ENCODE measurements at places on chromosomes 6 and 20.
A peak's percentile ranks its signal among the peaks of the same experiment; 100 is the strongest.

DNA sequence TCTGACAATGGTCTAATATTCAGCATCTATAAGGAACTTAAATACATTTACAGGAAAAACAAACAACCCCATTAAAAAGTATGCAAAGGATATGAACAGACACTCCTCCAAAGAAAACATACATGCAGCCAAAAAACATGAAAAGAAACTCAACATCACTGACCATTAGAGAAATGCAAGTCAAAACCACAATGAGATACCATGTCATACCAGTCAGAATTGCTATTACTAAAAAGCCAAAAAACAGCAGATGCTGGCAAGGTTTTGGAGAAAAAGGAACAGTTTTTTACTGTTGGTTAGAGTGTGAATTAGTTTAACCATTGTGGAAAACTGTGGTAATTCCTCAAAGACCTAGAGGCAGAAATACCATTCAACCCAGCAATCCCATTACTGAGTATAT lies 339.0 kb upstream of the ADGRB3 start:
- DNase-seq: no peak

GRCh38 chr20:9506964-9507369 lies 7.4 kb upstream of the LAMP5 start:
- DNase-seq: no peak

DNA sequence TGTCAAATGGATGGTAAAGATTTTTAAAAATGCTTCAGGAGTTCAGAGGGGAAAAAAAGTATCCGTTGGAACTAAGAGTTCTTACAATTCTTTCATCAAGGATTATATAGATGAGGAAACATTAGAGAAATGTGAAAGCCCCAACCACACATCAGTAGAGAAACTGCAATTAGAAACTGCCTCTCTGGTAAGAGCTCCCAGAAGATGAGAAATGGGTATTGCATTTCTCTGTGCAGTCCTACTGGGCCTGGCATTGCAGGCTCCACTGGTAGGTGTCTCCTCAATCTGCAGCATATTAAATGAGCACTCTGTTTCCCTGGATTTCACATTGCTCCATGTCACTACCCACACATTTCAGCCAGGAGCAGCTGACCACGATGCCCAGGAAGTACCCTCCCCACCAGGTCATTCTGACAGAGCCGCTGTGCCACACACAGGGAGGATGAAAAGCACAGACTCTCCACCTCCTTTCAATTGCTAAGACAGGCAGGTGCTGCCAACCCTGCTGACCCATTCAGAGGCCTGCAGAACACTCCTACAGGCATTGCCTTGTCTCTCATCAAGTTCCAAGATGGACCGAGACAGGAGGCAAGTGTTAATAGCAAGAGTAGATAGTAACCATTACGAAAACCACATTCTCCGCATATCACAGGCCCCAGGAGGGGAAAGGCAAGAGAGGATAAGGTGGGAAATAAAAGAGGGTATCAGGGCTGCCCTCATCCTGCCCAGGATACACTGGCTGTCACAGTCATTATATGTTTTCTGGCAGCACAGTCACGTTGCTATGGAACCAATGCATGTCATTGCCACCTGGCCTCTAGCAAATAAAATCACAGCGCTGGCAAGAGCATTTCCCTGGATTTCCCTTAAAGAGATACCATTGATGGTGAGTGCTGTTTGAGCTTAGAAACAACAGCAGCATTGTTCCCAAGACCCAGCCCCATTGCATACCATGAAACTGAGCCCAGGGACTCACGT lies 241.7 kb downstream of the ATXN1 start:
- DNase-seq: no peak

- DNase-seq: no peak
Measured at GRCh38 chr20:56788041-56788670, 159.1 kb downstream of the TFAP2C start.

DNA sequence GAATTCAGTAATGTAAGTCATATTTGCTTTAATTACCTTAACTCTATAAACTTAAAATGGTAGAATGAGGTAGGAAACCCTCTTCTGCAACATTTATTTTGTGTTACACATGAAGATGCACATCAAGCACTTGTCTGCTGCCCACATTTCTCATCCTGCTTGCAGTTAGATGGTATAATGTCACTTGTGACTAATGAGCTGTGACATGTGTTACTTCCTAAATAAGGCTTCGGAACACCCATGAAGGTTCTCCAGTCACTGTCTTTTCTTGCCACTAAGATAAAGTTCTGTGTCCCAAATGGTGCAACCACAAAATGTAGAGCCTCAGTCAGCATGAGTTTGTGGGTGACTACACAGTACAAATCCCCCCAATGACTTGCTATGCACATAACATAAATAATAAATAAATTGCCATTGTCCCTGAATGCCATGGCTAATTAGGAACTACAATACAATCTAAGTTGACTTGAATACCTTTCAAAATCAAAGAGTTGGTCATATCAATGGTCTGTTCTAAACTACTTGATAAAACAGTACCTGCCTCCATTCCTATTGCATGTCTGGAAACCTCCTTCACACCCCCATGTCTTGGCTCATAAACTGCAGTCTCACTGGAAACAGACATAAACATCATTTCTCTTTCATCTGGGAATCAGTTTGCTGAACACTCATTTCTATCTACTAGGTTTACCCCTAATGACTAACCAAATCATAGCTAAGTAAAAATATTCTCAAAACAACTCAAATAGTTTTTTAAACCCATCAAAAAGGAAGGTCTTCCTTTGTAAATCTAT lies 157.2 kb downstream of the PTPRK start:
- DNase-seq: no peak

DNA sequence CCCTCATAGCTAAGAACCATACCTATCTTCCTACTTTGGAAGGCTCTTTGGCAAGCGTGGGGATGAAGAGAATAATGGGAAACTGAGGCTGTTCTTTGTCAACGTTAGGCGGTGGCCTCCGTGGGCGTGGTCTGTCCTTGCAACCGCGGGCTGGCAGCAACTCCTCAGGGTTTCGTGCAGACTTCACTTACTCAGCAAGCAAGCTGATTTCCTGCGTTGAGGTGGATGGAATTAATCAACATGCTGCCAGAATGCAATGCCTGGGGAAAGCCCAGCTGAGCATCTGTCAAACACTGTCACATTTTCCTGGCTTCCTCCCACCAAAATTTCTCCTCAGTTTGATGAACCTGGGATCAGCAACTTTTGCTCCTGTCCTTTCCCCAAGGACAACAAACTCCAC lies 9.2 kb upstream of the IL17F start:
- no peak for DNase-seq

DNA sequence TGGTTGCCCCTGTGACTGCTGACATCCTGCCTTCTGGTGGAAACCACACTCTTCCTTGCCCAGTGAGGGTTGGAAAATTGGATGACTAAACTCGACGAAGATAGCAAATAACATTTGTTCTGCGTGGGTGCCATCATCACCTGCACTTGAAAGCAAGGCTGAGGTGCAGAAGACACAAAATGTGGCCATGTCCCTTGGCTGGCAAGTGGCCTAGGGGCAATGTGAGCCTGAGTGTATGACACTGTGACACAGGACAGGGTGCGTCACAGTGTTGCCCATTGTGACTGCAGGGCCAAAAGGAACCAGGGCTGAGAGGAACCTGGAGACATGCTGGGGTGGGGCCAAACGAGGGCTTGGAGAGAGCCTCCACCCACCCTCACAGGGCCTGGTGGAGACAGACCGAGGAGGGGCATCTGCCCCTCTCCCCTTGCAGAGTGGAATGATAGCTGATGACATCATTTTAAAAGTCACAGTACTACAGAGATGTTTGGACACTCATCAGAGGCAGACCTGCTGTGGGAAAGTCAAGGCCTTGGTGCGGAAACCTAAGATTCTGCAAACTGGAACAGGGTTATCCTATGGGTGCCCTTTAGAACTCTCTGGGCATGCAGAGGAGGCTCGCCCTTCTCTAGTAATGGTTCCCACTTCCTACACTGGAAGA lies 12.8 kb upstream of the HLA-F start:
- DNase-seq: no peak

DNA sequence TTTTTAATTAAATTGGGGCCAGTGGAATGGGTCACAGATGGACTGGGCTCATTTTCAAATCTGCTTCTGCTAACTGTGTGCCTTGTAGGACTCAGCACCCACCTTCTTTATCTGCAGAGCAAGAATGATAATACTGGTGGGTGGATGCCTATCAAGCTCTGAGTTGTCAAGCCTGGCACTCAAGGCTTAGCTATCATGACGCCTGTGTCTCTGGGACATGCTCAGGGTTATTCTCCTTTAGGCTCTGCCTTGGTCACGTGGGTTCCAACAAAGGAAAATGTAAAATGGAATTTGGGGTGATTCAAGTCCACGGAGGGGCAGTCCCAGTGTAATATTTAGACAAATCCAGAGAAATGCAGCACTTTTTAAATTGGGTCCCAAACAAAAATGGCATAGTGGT lies 202.3 kb downstream of the TSHZ2 start:
- DNase-seq: no peak

- DNase-seq: no peak
Measured at GRCh38 chr20:38275815-38276550, 15.4 kb upstream of the KIAA1755 start.

GRCh38 chr6:154615483-154616025 lies 105.1 kb upstream of the CNKSR3 start:
- DNase-seq: no peak

DNA sequence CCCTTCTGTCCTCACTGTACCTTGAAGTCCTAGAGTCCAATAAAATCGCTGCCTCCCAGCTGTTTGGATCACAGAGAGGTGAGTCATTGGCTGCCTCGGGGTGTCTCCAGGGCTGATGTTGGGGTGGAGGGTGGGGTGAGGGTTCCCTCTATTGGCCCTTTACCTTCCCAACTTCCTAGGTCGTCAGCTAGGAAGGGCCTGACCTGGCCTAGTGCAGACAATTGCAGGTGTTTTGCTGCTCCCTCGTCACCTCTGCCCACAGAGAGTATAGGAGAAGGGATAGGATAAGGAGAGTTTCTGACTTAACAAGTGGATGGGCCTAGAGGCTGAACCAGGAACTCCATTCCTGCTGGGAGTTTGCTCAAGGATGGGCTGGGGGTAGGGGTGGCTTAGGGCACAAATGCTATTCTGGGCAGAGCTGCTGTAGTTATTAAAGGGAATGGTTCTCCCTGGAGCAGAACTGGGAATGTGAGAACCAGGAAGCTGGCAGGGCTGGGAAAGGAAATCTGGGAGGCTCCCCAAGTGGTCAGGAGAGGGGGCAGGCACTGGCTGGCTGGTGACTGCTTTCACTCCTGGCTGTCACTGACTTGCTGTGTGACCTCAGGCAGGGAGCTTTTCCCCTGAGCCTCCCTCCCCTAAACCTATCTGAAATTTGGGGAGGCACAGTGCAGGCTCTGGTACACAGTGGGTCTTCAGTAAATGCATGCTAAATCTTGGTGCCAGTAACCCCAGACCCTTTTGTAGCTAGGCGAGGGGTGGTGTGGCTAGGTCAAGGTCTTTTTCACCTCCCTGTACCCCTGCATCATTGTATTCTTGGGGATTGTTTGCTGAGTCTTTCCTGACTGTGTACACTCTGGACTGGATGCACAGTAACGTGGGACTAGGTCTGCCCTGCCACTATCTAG lies 1.5 kb downstream of the TP53INP2 start:
- no peak for DNase-seq

- DNase-seq: no peak
Measured at GRCh38 chr6:165098165-165098564, 211.2 kb downstream of the C6orf118 start.

- DNase-seq: peak; percentile 51
Measured at GRCh38 chr6:25174678-25175077, 104.5 kb upstream of the CARMIL1 start.

- no peak for DNase-seq
Measured at GRCh38 chr20:50368813-50369224, 141.4 kb upstream of the PTPN1 start.

DNA sequence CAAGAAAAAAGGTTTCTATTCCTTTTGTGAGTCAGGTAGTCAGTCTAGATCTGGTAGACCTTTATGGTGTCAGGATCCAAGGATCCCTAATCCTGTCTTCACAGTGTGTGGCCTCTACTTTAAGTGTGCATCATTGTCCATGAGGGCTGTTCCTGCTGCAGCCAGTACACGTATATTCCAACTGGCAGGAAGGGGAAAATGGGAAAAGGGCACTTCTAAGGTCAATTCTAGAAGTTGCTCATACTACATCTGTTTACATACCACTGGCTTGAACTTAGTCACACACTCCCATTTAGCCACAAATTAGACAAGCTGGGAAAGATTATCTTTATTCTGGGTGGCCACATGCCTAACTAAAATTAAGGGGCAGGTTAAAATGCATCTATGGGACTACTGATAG lies 9.7 kb upstream of the MMS22L start:
- no peak for DNase-seq

DNA sequence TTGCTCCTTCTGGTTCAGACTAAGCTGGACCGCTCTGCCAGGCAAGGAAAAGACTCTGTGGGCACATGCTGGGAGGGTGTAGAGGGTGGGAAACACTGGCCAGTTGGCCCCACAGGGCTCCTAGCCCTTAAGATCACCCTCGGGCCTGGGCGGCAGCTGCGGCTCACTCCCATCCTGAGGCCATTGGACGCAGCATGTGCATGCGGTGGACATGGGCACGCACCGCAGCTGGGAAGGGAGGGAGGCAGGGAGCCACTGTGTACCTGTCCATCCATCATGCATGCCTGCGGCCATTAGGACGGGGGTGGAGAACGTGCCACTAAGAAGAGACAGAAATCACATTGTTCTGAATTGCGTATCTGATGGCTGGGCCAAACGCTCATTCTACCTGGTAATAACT lies 140.1 kb upstream of the THBS2 start:
- DNase-seq: no peak

- no peak for DNase-seq
Measured at GRCh38 chr20:59232618-59233017, 67.8 kb upstream of the EDN3 start.

GRCh38 chr6:40355532-40355931 lies 231.6 kb downstream of the LRFN2 start:
- DNase-seq: no peak

- no peak for DNase-seq
Measured at GRCh38 chr20:23019403-23019802, 15.7 kb upstream of the SSTR4 start.

DNA sequence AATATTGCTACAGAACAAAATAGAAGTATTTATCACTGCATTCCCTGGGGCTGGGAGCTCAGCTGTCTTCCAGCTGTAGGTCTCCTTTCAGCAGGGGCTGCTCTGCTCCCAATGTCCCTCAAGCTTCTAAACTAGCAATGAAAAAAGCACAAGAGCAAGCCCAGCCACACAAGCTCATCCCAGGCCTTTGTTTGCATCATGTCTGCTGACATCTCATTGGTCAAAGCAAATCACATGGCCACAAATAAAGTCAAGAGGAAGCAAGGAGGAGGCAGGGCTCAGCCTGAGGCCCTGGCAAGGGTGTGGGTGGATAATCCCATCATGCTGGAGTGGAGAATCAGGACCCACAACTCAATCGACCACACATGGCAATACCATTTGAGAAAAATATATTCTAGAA lies 2.2 kb upstream of the BFSP1 start:
- peak; percentile 70 for DNase-seq

Data from Jurkat, Clone E6-1 (cell line).